ENCODE measurements at places on chromosomes 1 and 21.

DNA sequence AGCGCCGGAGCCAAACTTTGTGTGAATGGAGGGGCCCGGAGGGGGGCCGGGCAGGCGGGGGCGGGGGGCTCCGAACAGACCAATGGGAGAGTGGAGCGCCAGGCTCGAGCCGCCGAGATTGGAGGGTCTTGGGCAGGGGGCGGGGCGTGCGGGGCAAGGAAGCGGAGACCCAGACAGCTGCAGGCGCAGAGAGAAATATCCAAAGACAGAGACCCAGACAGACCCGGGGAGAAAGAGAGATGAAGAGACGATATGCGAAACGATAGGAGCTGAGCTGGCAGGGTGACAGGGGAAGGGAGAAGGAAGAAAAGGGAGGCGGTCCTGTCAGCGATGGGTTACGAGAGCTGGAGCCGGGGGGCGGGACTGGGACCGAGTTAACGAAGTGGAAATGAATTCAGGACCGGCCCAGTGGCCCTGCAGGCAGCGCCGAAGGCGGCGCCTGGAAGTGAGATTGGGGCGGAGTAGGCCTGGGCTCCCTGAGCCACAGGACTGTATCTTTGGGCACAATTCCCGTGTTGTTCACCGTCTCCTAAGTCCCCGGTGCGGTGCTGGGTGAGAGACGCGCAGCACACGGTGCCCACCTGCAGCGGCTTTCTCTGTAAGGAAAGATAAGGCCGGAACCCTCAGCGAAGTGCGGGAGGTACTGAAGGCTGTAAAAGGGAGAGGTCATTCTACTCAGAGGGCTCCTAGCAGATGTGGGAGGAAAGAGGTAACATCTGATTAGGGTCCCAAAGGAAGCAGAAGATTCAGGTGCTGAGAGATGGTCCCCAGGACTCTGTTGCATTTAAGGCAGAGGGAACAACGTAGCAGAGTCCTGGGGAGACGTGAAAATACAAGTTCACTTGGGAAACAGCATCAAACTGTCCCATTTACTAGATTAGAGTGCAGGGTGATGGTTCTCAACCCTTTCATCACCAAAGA lies 543 bp upstream of the KCNJ10 start:
- peak; percentile 77 for DNase-seq

GRCh38 chr1:58830291-58830690 lies 46.4 kb upstream of the JUN start:
- DNase-seq, result no peak

DNA sequence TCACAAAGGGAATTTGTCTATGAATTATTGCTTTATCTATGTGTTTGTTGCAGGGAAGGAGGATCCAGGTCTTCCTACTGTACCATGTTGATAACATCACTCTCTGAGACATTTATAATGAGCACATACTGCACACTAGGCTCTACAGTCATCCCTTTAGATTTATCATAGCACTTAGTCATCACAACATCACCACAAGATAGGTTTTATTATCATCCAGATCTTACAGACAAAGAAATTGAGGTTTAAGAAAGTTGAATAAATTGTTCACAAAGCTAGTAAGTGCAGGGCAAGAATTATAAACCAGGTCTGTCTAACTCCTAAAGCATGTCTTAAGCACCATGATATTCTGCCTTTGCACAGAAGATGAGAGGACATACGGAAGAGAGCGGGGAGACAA lies 121.1 kb upstream of the ST6GALNAC5 start:
- DNase-seq, result no peak

- peak; percentile 77 for DNase-seq
Measured at GRCh38 chr1:62356257-62356835, 37.1 kb upstream of the KANK4 start.

DNA sequence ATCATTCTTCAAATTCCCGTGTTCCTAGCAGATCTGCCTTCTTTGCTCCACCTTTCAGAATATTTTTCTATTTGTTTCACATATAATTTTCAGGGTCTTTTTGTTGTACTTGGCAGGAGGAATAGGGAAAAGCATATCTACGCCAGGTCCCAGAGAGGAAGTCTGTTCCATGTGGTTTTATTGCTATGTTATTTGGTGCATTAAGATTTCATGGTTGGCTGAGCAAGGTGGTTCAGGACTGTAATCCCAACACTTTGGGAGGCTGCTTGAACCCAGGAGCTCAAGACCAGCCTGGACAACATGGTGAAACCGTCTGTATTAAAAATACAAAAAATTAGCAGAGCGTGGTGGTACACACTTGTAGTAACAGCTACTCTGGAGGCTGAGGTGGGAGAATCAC lies 36.1 kb downstream of the COL6A1 start:
- no peak for DNase-seq

DNA sequence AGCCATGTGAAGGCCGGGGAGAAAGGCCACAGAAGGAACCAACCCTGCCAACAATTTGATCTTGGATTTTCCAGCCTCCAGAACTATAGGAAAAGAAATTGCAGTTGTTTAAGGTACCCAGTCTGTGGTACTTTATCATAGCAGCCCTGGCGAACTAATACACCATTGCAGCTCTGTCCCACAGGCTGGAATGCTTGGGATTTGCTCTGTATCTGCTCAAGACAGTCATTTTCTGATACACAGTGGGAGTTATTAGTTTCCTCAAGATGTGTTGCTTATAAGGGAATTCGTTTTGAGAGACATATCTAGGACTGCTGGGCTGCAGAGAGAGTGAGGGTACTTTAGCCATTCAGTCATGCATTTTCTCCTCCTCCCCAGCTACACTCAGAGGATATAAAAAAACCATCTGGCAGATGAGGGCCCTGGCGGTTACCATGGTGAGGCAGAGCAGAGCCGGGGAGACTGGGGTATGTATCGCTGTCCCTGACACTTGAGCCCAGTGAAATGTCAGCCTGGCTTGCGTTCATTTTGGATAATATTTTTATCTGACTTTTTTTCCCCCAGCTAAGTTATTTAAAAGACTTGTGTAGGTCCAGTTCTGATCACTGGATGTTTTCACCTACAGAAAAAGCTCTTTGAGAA lies 104.6 kb downstream of the DIRAS3 start:
- DNase-seq, result peak; percentile 92

DNA sequence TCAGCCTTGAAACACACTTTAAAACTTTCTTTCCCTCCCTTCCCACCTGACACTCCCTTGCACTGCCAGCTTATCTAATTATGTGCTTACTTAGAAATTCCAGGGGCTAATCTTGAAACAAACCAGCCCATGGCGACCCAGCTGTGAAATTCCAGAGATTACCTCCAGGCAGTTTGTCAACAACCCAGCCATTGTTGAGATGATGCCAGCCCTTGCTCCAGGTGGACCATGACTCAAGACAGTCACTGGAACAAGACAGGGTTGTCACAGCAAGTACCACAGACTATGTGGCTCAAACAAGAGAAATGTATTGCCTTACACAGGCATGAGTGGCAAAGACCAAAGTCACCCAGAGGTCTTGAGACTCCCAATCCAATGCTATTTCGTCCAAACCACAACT lies 7.9 kb downstream of the FYB2 start:
- DNase-seq, result no peak

GRCh38 chr21:33211732-33212131 lies 18.0 kb upstream of the IFNAR2 start:
- DNase-seq, result no peak

GRCh38 chr1:167086033-167086432 lies 4.1 kb downstream of the GPA33 start:
- DNase-seq, result peak; percentile 80

DNA sequence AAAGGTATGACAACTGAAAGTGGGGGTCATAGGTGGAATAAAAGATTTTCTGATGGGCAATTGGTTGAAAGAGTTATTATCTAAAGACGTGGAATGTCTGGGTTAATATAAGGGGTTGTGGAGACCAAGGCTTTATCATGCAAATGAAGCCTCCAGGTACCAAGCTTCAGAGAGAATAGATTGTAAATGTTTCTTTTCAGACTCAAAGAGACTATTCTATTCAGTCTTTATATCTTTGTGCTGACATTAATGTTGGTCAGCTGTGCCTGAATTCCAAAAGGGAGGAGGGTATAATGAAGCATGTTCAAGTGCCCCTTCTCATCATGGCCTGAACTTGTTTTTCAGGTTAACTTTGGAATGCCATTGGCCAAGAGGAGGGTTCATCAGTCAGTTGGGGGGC lies 145.3 kb downstream of the SETD4 start:
- no peak for DNase-seq

DNA sequence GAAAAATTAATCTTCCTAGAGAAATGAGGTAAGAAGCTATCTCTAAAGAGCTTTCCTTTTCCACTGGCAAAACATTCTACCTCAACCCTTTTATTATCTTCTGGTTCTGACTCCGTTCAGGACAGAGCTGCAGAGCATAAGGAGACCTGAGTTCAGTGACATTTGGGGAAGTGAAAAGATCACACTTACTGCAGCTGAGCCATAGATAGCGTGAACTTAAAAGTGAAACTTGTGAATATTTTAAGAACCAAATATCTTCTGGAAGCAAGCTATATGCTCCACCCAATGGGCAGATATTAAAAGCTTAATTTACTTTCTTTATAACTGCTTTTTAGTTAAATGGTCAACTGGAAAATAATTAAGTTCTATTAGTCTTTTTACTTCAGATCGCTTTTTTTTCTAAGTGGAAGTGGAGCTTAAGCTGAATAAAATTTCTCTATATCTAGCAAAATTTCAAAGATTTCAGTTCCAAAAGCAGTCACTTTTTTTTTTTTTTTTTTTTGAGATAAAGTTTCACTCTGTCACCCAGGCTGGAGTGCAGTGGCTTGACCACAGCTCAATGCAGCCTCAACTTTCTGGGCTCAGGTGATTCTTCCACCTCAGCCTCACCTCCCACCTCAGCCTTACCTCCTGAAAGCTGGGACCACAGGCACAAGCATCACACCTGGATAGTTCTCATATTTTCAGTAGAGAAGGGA lies 11.9 kb downstream of the PTPN22 start:
- DNase-seq, result no peak

DNA sequence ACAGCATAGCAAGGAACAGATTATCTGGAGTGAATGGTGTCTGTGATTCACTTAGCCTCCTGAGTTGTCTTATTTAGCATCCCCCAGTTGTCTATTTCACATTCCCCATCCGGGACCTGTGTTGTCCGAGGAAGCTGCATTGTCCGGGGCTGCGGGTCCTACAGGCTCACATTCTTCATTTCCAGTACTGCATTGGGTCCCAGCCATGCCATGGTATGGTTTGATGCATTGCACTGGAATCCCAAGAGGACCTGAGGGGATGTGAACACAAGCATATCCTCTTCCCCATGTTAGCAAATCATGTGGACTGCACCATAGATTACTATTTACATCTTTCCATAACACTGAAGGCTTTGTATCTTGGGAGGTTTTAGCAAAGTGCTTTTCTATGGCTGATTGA lies 48.2 kb upstream of the PRELP start:
- DNase-seq, result no peak

- DNase-seq, result no peak
Measured at GRCh38 chr1:1948783-1949182, 29.7 kb upstream of the TMEM52 start.

- peak; percentile 2 for DNase-seq
Measured at GRCh38 chr21:36695671-36696389, 3.1 kb upstream of the SIM2 start.

GRCh38 chr1:200015811-200016210 lies 11.7 kb upstream of the NR5A2 start:
- DNase-seq, result no peak

GRCh38 chr1:90176530-90176929 lies 181.6 kb downstream of the ZNF326 start:
- DNase-seq, result no peak

GRCh38 chr1:211885747-211886522 lies 55.4 kb upstream of the LPGAT1 start:
- DNase-seq, result peak; percentile 46

GRCh38 chr1:168792592-168793125 lies 63.7 kb upstream of the DPT start:
- no peak for DNase-seq

GRCh38 chr1:19045898-19046880 lies 89.7 kb upstream of the IFFO2 start:
- no peak for DNase-seq

DNA sequence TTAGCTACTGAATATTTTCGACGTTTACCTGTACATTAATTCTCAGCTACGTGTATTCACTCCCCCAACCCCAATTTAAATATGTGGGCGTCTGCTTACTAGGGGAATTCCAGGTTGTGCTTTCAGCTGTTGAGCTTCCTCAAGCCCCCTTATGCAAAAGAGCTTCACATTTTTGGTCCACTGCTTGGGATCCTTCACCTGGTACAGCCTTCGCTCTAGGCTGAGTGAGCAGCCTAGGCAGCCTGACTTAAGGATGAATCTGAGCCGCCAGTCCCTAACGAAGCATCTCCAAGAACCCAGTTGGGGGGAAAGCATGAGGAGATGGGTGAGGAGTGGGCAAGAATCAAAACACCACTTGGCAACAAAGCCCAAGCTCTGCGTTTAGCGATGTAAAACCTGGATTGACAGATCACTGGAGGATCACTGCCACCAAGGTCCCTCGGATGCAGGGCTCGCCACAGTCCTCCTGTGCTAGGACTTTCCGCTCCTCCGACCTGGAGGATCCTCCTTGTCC lies 674 bp downstream of the BCL10 start:
- DNase-seq, result no peak

- no peak for DNase-seq
Measured at GRCh38 chr1:154263465-154264332, 8.7 kb upstream of the HAX1 start.

- DNase-seq, result no peak
Measured at GRCh38 chr1:150299716-150300115, 6.1 kb downstream of the MRPS21 start.

- DNase-seq, result peak; percentile 15
Measured at GRCh38 chr1:71046891-71047634, 553 bp downstream of the PTGER3 start.

- DNase-seq, result no peak
Measured at GRCh38 chr1:151816548-151817352, 11.5 kb upstream of the LINGO4 start.

Data from NCI-H2171 treated with DMSO at 0.1 percent for 48 hours (cell line).